ENCODE measurements at places on chromosomes 4 and X.
A peak's percentile ranks its signal among the peaks of the same experiment; 100 is the strongest.

GRCh38 chr4:181364504-181364903, 878.7 kb upstream of the TENM3 start:
- no peak for DNase-seq

DNA sequence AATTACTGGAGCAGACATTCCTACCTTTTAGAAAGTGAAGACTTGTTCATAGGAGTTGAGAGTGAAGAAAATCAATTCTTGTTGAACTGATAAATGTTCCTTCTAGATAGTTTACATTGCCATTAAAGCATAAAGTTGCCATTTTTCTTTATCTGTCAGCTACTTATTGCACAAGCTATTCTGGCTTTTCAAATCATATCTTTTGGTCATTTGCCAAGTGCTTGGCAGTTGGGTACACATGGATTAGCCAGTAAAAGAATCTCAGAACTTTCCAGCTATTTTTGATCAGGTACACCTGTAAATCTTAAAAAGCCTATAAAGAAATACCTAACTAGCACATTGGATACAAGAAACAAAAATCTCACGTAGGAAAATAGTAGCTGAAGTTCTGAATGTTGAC, 56.4 kb upstream of the PNPLA4 start:
- no peak for DNase-seq

- DNase-seq: peak; percentile 34
These were observed 233.8 kb upstream of the UGT8 start for GRCh38 chr4:114364857-114365256.

DNA sequence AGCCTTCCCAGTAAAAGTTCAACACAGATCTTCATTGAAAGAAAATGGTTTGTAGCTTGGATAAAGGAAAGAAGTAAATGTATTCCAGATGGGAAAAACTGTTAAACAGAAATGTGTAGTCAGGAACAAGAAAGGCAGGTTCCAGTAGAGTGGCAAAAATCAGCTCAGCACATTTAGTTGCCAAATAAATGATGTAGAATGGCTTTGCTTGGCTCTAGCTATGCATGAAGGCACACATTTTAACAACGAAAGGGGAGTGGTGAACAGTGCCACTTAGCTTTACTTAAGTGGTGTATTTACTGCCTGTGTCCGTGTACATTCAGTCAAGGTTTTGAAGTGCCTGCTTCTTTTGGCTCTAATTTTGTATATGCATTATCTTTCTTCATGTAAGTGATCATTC, 644.5 kb upstream of the ATOH1 start:
- DNase-seq: peak; percentile 27

GRCh38 chr4:10101671-10102473, 14.7 kb downstream of the WDR1 start:
- no peak for DNase-seq

DNA sequence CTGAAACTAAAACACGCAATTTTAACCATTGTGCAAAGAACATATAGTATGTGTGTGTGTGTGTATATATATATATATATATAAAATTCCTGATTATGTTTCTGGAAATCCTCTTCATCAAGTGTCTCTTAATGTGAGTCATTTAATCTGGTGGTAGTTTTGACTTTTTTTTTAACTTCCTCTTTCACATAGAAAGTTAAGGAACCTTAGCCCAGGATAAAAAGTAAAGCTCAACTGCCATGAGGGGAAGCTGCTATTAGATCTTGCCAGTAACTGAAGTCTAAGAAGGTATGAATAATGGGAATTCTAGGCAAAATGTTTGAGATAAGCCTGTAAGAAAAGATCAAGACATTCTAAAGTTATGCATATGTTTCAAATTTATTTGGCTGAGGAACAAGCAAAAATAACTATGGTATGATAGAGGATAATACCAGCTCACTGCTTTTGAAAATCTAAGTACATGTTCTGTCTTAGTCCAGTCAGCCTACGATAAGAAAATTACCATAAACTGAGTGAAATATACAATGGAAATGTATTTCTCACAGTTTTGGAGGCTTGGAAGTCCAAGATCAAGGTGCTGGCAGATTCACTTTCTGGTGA, 757.0 kb downstream of the TRAM1L1 start:
- no peak for DNase-seq

GRCh38 chr4:152848508-152848907, 68.8 kb downstream of the ARFIP1 start:
- peak; percentile 26 for DNase-seq

DNA sequence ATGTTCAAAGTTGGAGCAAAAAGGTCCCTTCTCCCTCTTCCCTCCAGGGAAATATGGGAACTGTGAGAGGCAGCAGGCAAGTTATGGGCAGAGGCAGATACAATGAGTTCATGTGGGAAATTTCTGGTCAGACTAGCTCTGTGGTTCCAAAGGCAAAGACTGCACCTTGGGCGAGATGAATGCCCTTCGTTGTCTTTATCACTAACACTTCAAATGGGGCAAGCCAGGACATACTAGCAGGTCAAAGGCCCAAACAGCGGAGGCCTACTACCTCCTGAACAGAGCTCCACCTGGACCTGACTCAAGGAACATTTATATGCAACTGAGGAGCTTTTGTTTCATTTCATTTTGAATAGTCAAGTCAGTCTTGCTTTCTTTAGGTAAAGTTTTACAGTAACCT, 29.0 kb downstream of the SRPX2 start:
- peak; percentile 13 for DNase-seq

DNA sequence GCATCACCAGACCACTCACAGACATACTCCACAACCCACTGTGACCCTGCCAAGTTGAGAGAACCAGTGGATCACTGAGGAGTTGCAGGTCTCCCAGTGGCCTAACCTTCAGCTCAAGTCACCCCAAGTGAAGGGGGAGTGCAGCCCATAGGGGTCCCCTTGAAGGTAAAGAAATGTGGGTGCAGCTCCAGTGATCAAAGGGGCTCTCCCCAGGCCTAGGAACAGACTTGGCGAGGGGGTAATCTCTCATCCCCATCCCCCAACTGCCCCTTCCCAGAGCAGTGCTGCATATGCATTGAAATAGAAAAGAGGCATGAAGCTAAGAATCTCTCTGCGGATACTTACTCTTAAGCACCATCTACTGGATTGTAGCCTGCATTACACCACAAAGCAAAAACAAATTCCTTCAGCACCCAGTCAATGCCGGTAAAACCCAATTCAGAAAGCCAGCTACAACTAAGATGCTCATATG, 27.0 kb downstream of the MAGEE1 start:
- peak; percentile 13 for DNase-seq
